ENCODE measurements at places on chromosomes 11 and 22. TPM values are rescaled to one million over a fixed set of nuclear protein-coding genes. Genes with fewer than 3 reads are reported as not detected.

DNA sequence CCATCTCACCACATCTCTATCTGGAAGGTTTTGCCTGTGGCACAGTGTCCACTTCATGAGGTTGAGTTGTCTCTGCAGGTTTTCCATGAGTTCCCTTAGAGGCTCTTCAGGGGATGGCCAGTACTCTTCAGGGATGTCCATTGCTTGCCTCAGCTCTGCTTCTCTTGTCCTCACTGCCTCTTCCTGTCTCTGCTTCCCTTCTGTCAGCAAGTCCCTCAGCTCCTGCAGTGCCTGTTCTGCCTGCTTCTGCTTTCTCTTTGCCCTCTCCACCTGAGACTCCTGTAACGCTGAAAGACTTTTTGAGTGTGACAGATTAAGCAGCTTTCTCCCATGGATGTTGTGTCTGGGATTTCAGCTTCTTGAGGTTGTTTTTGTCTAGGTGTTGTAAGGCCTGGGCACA is 38.2 kb upstream of the MRPL17 start:
- peaks cover 75% of the 10 kb centered on the region for H3K4me1 ChIP-seq
- peaks cover 78% of the 10 kb centered on the region for H3K36me3 ChIP-seq
- H3K27ac ChIP-seq: peak overlapping the region; percentile 72
- DNase-seq: no peak
- no peaks in the 10 kb centered on the region for H3K27me3 ChIP-seq
- no peak overlapping the region for H3K4me3 ChIP-seq

DNA sequence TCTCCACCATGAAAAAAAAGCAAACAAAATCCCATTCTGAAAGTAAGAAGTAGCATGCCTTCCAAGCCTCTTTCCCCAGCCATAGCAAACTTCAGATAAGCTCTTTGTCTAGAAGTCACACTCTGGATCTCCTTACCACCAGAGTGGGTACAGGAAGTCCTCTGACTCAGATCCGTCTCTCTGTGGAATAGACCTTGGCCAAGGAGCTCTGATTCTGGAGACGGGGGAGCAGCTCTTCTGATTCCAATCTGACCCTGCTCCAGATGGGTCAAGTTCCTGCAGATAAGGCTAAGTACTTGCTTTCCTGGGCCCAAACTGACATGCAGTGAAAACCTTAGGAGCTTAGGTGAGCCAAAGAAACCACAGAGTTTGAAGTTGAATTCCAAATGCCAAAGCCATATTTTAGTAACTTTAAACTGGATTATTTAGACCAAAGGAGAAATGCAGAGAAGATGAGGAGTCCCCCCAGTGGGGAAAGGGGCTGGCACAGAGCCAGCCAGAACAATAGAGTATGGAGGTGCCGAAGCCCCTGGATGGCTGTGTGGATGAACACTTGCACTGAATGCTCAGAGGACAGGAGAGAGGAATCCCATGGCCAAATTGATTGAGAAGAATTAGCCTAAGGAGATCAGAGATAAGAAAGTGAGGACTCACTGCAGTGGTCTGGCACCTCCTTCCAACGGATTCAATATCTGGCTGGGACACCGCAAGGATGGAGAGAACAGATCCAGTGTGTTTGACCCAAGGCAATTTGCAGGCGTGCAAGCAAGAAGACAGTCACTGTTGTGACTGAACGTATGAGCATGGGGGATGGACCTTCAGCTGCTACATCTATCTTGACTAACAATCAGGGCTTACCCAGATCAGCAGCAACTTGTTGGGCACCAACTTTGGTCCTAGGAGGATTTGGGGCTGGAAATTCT is 54.9 kb downstream of the ENDOD1 start:
- H3K27ac ChIP-seq: no peak overlapping the region
- H3K27me3 ChIP-seq: peaks cover 25% of the 10 kb centered on the region
- DNase-seq: no peak
- H3K36me3 ChIP-seq: no peaks in the 10 kb centered on the region

- H3K27me3 ChIP-seq: no peaks in the 10 kb centered on the region
- peaks cover 29% of the 10 kb centered on the region for H3K36me3 ChIP-seq
- no peak for DNase-seq
- H3K27ac ChIP-seq: peak overlapping the region; percentile 71
- H3K4me3 ChIP-seq: no peak overlapping the region
These were observed 24.0 kb downstream of the TCP11L1 start for GRCh38 chr11:33063326-33063881.

- DNase-seq: no peak
- no peak overlapping the region for H3K4me3 ChIP-seq
- no peaks in the 10 kb centered on the region for H3K4me1 ChIP-seq
- no peaks in the 10 kb centered on the region for H3K36me3 ChIP-seq
- H3K27me3 ChIP-seq: peaks cover 2% of the 10 kb centered on the region
These were observed 101.2 kb downstream of the CEP164 start for GRCh38 chr11:117428856-117429229.

GRCh38 chr11:27217948-27218420 is 145.0 kb downstream of the CCDC34 start:
- no peak for DNase-seq
- H3K27ac ChIP-seq: no peak overlapping the region
- H3K4me3 ChIP-seq: no peak overlapping the region

DNA sequence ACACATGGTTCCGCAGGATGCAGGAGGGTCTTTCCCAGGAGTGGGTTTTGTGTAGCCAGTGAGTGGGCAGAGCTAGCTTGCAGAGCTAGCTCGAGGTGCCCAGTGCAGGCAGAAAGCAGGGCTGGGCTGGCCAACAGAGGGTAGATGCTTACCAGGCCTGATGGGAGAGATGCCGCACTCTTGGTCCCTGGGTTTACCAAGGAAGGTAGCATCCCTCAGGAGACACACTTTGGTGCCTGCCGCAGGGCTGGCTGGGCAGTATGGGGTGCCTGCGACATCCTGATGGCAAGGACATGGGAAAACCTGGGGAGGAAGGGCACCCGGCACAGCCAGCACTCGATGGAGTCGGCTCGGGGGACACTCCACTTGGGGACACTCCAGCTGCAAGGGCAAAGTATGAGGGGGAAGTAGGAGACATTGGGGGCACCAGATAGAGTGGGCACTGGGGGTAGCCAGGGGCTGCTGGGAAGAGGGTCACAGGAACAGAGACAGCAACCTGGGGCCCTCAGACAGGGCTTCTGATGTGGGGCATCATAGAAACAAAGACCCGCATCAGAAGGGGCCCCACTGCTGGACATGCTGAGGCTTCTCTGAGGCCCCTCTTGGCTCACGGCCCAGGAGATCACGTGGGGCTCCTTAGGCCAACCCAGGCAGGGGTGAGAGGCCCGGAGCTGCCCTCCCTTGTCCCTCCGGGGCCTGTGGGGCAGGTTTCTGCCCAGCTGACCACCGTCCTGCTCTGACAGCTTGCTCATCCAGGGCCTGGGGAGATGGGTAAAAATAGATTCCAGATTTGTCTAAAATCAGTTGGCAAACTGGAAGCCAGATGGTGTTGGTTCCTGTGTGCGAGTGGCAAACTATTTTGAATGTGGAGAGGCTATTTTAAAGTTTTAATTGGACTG is 89.8 kb downstream of the MORC2 start:
- no peaks in the 10 kb centered on the region for H3K36me3 ChIP-seq
- no peak for DNase-seq
- H3K27me3 ChIP-seq: no peaks in the 10 kb centered on the region
- H3K4me1 ChIP-seq: no peaks in the 10 kb centered on the region
- no peak overlapping the region for H3K4me3 ChIP-seq

GRCh38 chr11:133191931-133192330 is 340.4 kb downstream of the OPCML start:
- no peaks in the 10 kb centered on the region for H3K4me1 ChIP-seq
- peaks cover 1% of the 10 kb centered on the region for H3K27me3 ChIP-seq
- H3K4me3 ChIP-seq: no peak overlapping the region
- DNase-seq: no peak

DNA sequence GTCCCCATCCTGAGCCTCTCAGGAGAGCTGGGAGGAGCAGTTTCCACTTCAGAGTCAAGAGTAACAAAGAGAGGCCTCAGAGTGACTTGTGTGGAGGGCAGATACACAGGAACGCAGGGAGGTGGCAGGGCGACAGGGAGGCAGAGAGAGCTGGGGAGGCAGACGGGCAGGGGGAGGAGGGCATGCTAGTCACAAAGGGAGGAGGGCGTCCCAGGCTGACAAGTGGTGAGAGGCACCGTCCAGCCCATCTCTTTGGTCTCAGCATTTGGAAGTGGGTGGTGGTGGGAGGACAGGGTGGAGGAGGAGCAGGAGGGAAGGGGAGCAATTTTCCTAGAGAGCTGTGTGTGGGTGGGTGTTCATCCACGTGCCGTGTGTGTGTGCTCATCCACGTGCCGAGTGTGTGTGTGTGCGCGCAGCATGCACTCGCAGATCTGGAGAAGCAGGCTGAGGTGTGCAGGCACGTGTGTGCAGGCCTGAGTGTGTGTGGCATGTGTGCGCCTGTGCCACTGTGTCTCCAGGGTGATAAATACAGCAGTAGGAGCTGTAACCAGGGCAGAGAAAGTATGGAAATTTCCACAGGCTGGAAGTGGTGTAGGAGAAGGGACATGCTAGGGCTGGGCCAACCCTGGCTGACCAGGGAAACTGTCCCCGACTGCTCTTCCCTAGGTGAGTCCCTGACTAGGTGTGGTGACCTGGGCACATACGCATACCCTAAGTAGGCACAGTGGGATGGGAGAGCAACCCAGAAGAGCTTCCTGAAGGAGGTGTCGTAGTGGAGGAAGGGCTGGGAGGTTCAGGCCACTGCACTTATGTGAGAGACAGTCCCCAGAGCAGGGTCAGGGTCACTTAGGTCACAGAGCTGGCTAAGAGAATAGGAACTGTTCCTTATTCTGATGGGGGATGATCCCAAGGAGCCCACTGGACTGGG is 7.3 kb upstream of the PDE2A start:
- H3K4me3 ChIP-seq: no peak overlapping the region
- H3K36me3 ChIP-seq: no peaks in the 10 kb centered on the region
- peaks cover 10% of the 10 kb centered on the region for H3K27me3 ChIP-seq
- H3K4me1 ChIP-seq: peaks cover 19% of the 10 kb centered on the region

DNA sequence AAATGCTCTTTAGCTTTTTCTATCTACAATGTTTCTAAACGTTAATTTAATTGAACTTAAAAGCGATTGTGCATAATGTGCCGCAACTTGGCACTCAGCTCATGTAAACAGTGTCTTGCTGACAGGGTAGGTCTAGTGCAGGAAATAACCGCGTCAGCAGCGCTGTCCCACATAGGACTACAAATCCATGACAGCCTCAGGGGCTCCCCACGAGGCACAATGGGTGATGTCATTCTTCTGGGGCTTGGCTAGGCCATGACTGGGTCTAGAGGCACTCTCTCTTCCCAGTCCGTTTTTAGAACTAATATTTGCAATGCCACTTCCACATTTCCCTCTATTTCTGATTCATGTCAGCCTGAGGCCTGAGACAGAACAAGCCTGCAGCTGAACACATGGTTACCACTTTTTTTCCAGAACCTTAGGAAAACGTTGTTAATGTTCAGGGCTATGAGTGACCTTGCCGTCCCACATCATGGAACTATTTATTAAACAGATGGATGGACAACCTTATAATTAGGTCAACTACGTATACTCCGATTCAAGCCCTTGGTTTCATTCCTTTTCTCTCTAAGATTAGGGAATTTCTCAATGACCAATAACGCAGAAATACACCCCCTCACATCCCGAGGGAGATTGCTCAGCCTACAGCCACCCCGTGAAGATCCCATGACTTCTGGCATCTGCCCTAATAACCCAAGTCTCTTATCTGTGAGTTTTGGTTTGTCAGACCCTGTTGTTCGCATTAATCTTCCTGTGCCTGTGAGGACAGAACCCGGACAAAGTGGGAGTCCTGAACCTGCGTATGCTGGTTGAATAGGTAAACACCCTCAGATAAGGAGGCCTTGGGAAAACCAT is 19.4 kb upstream of the SNX32 start:
- no peak overlapping the region for H3K4me3 ChIP-seq
- H3K36me3 ChIP-seq: peaks cover 1% of the 10 kb centered on the region
- peaks cover 21% of the 10 kb centered on the region for H3K4me1 ChIP-seq
- DNase-seq: peak; percentile 35
- H3K27ac ChIP-seq: peak overlapping the region; percentile 58
- no peaks in the 10 kb centered on the region for H3K27me3 ChIP-seq

GRCh38 chr22:45166932-45167331 is 3.2 kb downstream of the NUP50 start:
- H3K4me1 ChIP-seq: peaks cover 59% of the 10 kb centered on the region
- H3K36me3 ChIP-seq: peaks cover 67% of the 10 kb centered on the region
- DNase-seq: no peak
- H3K27ac ChIP-seq: peak overlapping the region; percentile 74

- DNase-seq: no peak
- no peaks in the 10 kb centered on the region for H3K4me1 ChIP-seq
- H3K36me3 ChIP-seq: no peaks in the 10 kb centered on the region
- no peak overlapping the region for H3K4me3 ChIP-seq
- H3K27ac ChIP-seq: no peak overlapping the region
- no peaks in the 10 kb centered on the region for H3K27me3 ChIP-seq
These were observed 72.0 kb downstream of the PPFIBP2 start for GRCh38 chr11:7585816-7586215.

GRCh38 chr11:17867341-17867740 is 132.8 kb downstream of the KCNC1 start:
- H3K27me3 ChIP-seq: no peaks in the 10 kb centered on the region
- H3K4me1 ChIP-seq: no peaks in the 10 kb centered on the region
- peaks cover 31% of the 10 kb centered on the region for H3K36me3 ChIP-seq
- H3K27ac ChIP-seq: no peak overlapping the region
- H3K4me3 ChIP-seq: no peak overlapping the region

DNA sequence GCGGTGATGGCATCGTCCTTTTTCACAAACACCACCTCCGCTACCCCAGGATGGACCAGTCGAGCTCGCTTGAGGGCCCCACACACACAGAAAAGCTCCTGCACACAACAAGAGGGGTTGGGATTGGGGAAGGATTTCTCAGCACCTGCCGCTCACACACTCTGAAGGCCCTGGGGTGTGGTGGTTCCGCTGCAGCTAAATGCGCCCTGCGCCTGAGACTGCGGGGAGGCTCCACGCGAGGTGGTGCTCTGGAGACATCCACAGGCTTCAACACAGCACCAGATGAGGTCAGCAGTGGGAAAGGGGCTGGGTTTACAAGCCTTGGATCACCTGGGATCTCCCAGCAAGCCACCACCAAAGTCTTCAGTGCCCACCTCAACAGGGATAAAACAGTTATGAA is 22.7 kb downstream of the POLDIP3 start:
- H3K27ac ChIP-seq: no peak overlapping the region
- no peaks in the 10 kb centered on the region for H3K4me1 ChIP-seq
- H3K4me3 ChIP-seq: no peak overlapping the region
- no peak for DNase-seq

DNA sequence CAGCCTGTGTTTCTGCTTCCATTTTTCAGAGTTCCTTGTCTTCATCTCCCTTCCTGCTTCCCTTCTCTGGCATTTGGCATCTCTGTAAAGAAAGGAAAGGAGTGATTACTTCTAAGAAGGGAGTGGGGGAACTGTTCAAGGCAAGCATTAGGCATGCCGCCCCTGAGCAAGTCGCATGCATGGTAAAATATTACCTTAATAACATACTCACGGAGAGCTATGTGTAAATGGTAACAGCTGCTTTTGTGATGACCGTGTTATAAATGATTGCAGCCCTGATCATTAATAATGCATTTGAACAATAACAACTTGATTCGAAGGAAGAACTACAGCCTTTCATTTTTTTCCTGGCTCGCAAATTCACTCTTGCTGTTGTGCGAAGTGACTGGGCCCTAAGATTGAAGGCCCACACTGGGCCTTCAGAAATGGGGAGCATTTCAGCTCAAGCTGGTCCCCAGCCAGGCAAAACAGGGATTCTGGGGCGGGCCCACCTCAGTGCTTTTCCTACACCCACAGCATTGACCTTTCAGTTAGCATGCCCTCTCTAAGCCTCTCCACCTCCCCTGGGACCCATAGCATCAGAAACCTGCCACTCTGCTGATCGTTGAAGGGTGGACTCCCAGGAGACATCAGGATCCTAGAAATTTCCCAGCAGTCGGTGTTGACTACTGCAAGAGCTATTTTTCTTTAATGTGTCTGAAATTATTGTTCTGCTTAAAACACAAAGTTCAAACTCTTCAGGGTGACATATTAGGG is 263.0 kb upstream of the CADM1 start:
- H3K4me3 ChIP-seq: no peak overlapping the region
- peaks cover under 1% of the 10 kb centered on the region for H3K27me3 ChIP-seq
- H3K27ac ChIP-seq: no peak overlapping the region

The PAMR1 gene
- total RNA-seq: not detected

The JAML gene
- total RNA-seq: 251 TPM

The TSPAN18 gene
- total RNA-seq: 0.92 TPM
